Neural progenitor cell (in vitro differentiated cells): ENCODE measurements at places on chromosomes 3 and 15. TPM values are rescaled to one million over a fixed set of nuclear protein-coding genes. Genes with fewer than 3 reads are reported as not detected.

- no peaks in the 10 kb centered on the region for H3K4me1 ChIP-seq
- H3K4me3 ChIP-seq: no peak overlapping the region
- DNase-seq: no peak
- H3K27ac ChIP-seq: no peak overlapping the region
- no peaks in the 10 kb centered on the region for H3K27me3 ChIP-seq
- H3K36me3 ChIP-seq: no peaks in the 10 kb centered on the region
Observed at GRCh38 chr3:154932633-154933032, 147.5 kb upstream of the MME start.

- no peak overlapping the region for H3K27ac ChIP-seq
- no peaks in the 10 kb centered on the region for H3K27me3 ChIP-seq
- peak; percentile 8 for DNase-seq
- H3K36me3 ChIP-seq: no peaks in the 10 kb centered on the region
Observed at GRCh38 chr3:33202711-33203457, 15.7 kb downstream of the SUSD5 start.

DNA sequence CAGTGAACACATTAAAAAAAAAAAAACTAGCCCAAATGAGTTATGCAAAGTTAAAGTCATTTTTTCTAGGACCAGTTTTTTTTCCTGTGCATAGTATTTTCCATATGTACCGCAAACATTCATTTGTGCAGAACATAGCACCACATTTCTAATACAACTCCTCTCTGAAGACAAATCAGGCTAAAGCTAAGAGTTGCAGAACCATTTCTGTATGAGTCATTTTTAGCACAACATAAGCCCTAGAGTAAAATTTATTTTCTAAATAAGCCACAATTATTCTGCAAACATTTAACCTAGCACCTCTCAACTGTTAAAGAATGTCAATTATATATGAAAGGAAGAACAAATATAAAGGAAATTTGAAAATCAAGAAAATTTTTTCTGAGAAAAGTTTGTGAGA, 375.8 kb downstream of the TIGIT start:
- H3K27me3 ChIP-seq: no peaks in the 10 kb centered on the region
- DNase-seq: no peak

DNA sequence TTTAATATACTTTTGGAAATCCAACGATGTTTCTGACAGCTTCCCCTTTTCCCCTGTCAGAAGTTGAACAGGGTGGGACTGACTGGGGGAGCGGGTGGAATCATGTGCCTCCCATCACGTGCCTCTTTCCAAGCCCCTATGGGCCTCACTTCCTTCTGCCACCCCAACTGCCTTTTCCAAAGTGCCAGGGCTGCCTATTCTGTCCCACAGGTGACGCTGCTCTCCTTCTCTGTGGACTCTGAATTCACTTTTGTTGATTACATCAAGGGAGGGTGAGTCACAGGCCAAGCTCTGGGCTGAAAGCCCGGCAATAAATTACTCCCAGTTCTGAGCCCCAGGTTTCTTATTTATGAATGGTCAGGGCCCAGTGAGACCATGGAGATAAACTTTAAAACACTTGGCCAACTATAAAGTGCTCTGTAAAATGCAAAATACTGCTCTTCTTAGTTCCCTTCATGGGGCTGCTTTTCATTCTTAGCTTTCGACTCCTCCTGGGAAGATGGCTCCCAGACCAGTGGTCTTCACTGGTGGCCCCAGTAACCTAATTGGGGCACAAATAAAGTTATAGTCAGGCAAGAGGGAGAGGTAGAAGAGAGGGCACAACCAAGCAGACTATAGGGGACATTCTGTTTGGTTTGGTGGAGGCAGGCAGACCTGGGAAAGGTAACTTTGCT, 12.3 kb downstream of the CPNE9 start:
- H3K27ac ChIP-seq: no peak overlapping the region
- no peak overlapping the region for H3K4me3 ChIP-seq
- no peaks in the 10 kb centered on the region for H3K36me3 ChIP-seq

- no peak overlapping the region for H3K27ac ChIP-seq
- H3K27me3 ChIP-seq: no peaks in the 10 kb centered on the region
- no peaks in the 10 kb centered on the region for H3K36me3 ChIP-seq
- no peak overlapping the region for H3K4me3 ChIP-seq
- no peak for DNase-seq
- no peaks in the 10 kb centered on the region for H3K4me1 ChIP-seq
Observed at GRCh38 chr3:8303466-8303865, 198.2 kb upstream of the LMCD1 start.

DNA sequence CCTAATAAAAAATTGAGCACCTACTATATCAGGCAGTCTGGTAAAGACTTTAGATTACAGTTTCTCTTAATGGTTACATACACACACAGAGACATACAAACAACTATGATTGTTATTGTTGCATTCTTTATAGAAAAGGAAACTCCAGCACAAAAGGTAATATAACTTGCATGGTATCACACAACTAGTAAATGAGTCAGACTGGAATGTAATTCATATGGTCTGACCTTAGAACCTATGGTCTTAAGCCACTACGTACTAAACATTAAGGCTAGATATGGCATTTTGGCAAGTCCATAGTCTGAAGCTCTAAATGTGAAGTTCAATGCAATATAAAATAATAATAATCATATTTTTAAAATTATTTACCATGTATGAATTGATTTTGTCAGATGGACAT, 380.6 kb downstream of the LSAMP start:
- H3K4me1 ChIP-seq: peaks cover 5% of the 10 kb centered on the region
- no peaks in the 10 kb centered on the region for H3K36me3 ChIP-seq
- no peaks in the 10 kb centered on the region for H3K27me3 ChIP-seq
- DNase-seq: no peak
- no peak overlapping the region for H3K4me3 ChIP-seq

DNA sequence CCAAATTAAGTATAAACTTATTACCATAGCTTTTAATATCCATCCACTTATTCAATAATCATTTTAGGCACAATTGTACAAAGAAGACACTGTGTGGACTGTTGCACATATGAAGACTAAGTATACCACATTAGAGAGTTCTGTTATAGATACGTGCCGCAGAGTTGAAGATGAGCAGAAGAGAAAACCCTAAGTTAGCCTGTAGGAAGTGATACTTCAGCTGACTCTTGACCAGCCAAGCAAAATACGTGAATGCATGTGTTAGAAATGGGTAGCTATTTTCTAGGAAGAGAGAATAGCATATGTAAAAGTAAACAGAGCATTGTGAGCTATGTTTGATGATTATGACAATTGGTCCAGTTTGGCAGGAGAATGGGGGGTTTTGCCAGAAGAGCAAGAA, 272.0 kb upstream of the ATP11B start:
- H3K27me3 ChIP-seq: no peaks in the 10 kb centered on the region
- H3K4me1 ChIP-seq: peaks cover 38% of the 10 kb centered on the region
- no peak for DNase-seq
- no peak overlapping the region for H3K4me3 ChIP-seq
- H3K36me3 ChIP-seq: no peaks in the 10 kb centered on the region

- H3K36me3 ChIP-seq: no peaks in the 10 kb centered on the region
- no peak overlapping the region for H3K4me3 ChIP-seq
- no peak for DNase-seq
- peaks cover 3% of the 10 kb centered on the region for H3K4me1 ChIP-seq
Observed at GRCh38 chr3:172280406-172281051, 167.7 kb downstream of the GHSR start.

- H3K36me3 ChIP-seq: no peaks in the 10 kb centered on the region
- no peaks in the 10 kb centered on the region for H3K27me3 ChIP-seq
- no peak overlapping the region for H3K27ac ChIP-seq
- peak; percentile 97 for DNase-seq
- peaks cover 10% of the 10 kb centered on the region for H3K4me1 ChIP-seq
- peak overlapping the region; percentile 92 for H3K4me3 ChIP-seq
Observed at GRCh38 chr3:129314386-129315222, 35.9 kb downstream of the HMCES start.

- no peak overlapping the region for H3K27ac ChIP-seq
- no peaks in the 10 kb centered on the region for H3K36me3 ChIP-seq
- H3K27me3 ChIP-seq: no peaks in the 10 kb centered on the region
- peaks cover 17% of the 10 kb centered on the region for H3K4me1 ChIP-seq
Observed at GRCh38 chr15:91929509-91929908, 76.0 kb downstream of the SLCO3A1 start.

- no peak overlapping the region for H3K27ac ChIP-seq
- no peak for DNase-seq
- H3K36me3 ChIP-seq: no peaks in the 10 kb centered on the region
- H3K4me3 ChIP-seq: no peak overlapping the region
Observed at GRCh38 chr3:188053710-188054380, 100.1 kb upstream of the LPP start.

DNA sequence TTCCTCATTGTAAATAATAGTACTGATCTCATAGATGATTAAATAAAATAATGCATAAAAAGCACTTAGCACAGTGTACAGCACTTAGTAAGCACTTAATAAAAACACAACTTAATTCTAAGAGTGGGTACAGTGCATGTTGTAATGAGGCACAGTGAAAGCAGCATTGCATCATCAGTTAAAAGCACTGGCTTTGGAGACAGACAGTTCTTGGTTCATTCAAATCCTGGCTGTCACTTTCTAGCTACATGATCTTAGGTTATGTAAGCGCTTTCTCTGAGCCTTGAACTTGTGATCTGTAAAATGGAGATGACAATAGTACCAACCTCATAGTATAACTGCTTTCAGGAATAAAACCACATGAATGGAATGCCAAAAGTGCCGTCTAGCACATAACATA, 151.5 kb downstream of the DPH6 start:
- no peaks in the 10 kb centered on the region for H3K27me3 ChIP-seq
- H3K36me3 ChIP-seq: no peaks in the 10 kb centered on the region
- no peak for DNase-seq
- H3K4me3 ChIP-seq: no peak overlapping the region
- peaks cover 21% of the 10 kb centered on the region for H3K4me1 ChIP-seq

GRCh38 chr15:95610945-95611344, 719.6 kb upstream of the NR2F2 start:
- no peak overlapping the region for H3K4me3 ChIP-seq
- no peaks in the 10 kb centered on the region for H3K27me3 ChIP-seq
- peak; percentile 74 for DNase-seq
- no peaks in the 10 kb centered on the region for H3K36me3 ChIP-seq
- peaks cover 40% of the 10 kb centered on the region for H3K4me1 ChIP-seq
- H3K27ac ChIP-seq: peak overlapping the region; percentile 89

GRCh38 chr3:140896997-140897396, 44.6 kb upstream of the SLC25A36 start:
- no peak overlapping the region for H3K27ac ChIP-seq
- no peak overlapping the region for H3K4me3 ChIP-seq
- no peaks in the 10 kb centered on the region for H3K36me3 ChIP-seq
- H3K27me3 ChIP-seq: no peaks in the 10 kb centered on the region
- no peak for DNase-seq

DNA sequence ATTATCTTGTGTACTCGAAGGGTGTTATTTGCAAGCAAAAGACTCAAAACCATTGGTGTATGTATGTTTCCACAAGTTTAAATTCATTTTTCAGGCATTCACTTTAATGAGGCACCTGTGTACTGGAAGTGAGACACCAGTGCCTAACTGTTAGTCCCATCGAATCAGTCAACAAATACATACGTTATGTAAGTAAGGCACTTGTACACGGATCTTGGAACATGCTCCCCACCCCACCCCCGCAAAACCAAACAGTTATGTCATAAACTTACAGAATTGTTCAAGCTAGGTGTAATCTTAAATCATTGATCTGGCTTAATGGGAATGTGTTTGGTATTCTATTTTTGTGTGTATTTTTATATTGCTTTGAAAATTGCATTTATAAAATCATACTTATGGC, 17.1 kb downstream of the LRRC28 start:
- H3K4me1 ChIP-seq: no peaks in the 10 kb centered on the region
- H3K4me3 ChIP-seq: no peak overlapping the region
- H3K27ac ChIP-seq: no peak overlapping the region
- H3K27me3 ChIP-seq: no peaks in the 10 kb centered on the region

GRCh38 chr3:168025076-168025475, 70.6 kb downstream of the GOLIM4 start:
- DNase-seq: no peak
- no peak overlapping the region for H3K4me3 ChIP-seq
- no peaks in the 10 kb centered on the region for H3K4me1 ChIP-seq
- no peaks in the 10 kb centered on the region for H3K36me3 ChIP-seq
- H3K27ac ChIP-seq: no peak overlapping the region
- H3K27me3 ChIP-seq: no peaks in the 10 kb centered on the region

- no peak overlapping the region for H3K27ac ChIP-seq
- H3K4me1 ChIP-seq: peaks cover 5% of the 10 kb centered on the region
- peak; percentile 25 for DNase-seq
- H3K36me3 ChIP-seq: no peaks in the 10 kb centered on the region
- H3K4me3 ChIP-seq: no peak overlapping the region
Observed at GRCh38 chr3:4983739-4984510, 4.7 kb downstream of the BHLHE40 start.

GRCh38 chr3:67349551-67350174, 304.7 kb downstream of the SUCLG2 start:
- H3K27ac ChIP-seq: no peak overlapping the region
- no peaks in the 10 kb centered on the region for H3K4me1 ChIP-seq
- H3K36me3 ChIP-seq: no peaks in the 10 kb centered on the region
- no peak for DNase-seq
- no peaks in the 10 kb centered on the region for H3K27me3 ChIP-seq

GRCh38 chr3:73520931-73521461, 103.7 kb downstream of the PDZRN3 start:
- no peaks in the 10 kb centered on the region for H3K27me3 ChIP-seq
- H3K36me3 ChIP-seq: no peaks in the 10 kb centered on the region
- no peak overlapping the region for H3K27ac ChIP-seq
- no peaks in the 10 kb centered on the region for H3K4me1 ChIP-seq

DNA sequence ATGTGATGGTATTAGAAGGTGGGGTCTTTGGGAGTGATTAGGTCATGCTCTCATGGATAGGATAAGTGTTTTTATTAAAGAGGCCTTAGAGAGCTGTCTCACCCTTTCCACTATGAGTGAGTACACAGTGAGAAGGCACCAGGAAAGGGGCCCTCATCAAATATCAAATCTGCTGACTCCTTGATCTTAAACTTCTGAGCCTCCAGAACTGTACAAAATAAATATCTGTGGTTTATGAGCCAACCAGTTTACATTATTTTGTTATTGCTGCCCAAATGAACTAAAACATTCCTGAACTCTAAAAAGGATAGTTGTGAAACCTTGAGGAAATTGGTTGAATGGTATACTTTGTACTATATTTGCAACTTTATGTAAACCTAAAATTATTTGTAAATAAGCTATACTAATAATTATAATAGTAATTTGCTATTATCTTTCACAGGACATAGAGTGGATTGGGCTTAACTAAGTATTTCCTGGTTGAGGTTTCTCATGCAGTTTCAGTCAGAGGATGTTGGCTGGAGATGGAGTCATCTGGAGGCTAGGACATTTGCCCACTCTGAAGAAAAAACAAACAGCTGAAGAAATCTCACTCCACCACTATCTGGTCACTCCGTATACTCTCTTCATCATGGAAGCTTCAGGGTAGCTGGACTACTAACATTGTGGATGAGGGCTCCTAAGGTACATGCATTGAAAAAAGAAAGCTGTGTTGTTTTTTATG, 1068.6 kb upstream of the CADM2 start:
- no peaks in the 10 kb centered on the region for H3K27me3 ChIP-seq
- no peaks in the 10 kb centered on the region for H3K36me3 ChIP-seq
- H3K4me3 ChIP-seq: no peak overlapping the region
- DNase-seq: no peak
- no peaks in the 10 kb centered on the region for H3K4me1 ChIP-seq

POPDC2 gene
- total RNA-seq: 0.95 and 1.5 TPM in 2 replicates

LIPH gene
- 0.03 TPM in 1 of 2 replicates, not detected in the other for total RNA-seq

CHRM5 gene
- not detected in 2 replicates for total RNA-seq

TMEM207 gene
- total RNA-seq: not detected in 2 replicates

PP2D1 gene
- not detected in 2 replicates for total RNA-seq

BBS4 gene
- 54.1 and 57.5 TPM in 2 replicates for total RNA-seq

CCR8 gene
- not detected in 2 replicates for total RNA-seq

PDCD7 gene
- total RNA-seq: 24.7 and 26.2 TPM in 2 replicates

DUOX2 gene
- total RNA-seq: not detected in 2 replicates

VWA5B2 gene
- total RNA-seq: not detected in 2 replicates

NBEAL2 gene
- total RNA-seq: 6.3 and 19.1 TPM in 2 replicates

ITGB5 gene
- total RNA-seq: 55.8 and 108 TPM in 2 replicates
